ENCODE measurements at places on chromosomes 2 and 18. TPM values are rescaled to one million over a fixed set of nuclear protein-coding genes. Genes with fewer than 3 reads are reported as not detected.

ANKRD62 gene
- total RNA-seq = not detected

RAX gene
- not detected for total RNA-seq

UGT1A4 gene
- 0.10 TPM for total RNA-seq

CD226 gene
- not detected for total RNA-seq

RASGRP3 gene
- total RNA-seq = 0.90 TPM

ASTL gene
- total RNA-seq = not detected

Measured in Caki2 (cell line).